ENCODE measurements at places on chromosomes 11 and 22. TPM values are rescaled to one million over a fixed set of nuclear protein-coding genes. Genes with fewer than 3 reads are reported as not detected.

The MS4A6E gene
- total RNA-seq = not detected

The DTX4 gene
- total RNA-seq = 4.4 TPM

The C11orf21 gene
- not detected for total RNA-seq

The GCAT gene
- 3.3 TPM for total RNA-seq

The DRD4 gene
- 0.32 TPM for total RNA-seq

The CHCHD10 gene
- 177 TPM for total RNA-seq

The PIM3 gene
- total RNA-seq = 78.7 TPM

The GRK3 gene
- total RNA-seq = 3.1 TPM

The DMC1 gene
- total RNA-seq = 1.9 TPM

The APOL5 gene
- total RNA-seq = not detected

The SLC25A45 gene
- 13.3 TPM for total RNA-seq

Measured in A549 treated with Mapracorat at 1 μM for 4 hours (cell line).